Stimulated activated naive CD8-positive, alpha-beta T cell treated with anti-CD3 and anti-CD28 coated beads, Interleukin-15, amount 100 ng/mL, for 72 hours (primary cell): ENCODE measurements at places on chromosomes 1 and 21.
A peak's percentile ranks its signal among the peaks of the same experiment; 100 is the strongest.

DNA sequence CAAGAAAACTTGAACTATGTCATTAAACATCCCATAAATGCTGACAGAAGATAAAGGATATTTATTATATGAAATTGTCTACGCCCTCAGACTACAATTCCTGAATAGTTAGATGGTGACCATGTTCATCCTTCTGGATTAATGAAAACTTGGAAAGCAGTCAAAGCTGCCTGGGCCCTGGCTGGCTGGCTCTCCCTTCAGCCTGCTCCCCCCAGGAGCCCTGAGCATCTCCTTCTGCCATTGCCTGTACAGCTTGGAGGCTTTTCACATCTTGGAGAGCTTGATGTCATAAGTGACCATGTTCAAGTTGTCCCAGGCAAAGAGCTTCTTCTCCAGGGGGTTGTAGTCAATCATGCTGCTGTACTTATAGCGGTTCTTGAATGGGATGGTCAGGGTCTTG lies 13.6 kb downstream of the MYOCOS start:
- no peak for DNase-seq

- no peak for DNase-seq
Measured at GRCh38 chr1:1318131-1318652, 6.3 kb downstream of the INTS11 start.

DNA sequence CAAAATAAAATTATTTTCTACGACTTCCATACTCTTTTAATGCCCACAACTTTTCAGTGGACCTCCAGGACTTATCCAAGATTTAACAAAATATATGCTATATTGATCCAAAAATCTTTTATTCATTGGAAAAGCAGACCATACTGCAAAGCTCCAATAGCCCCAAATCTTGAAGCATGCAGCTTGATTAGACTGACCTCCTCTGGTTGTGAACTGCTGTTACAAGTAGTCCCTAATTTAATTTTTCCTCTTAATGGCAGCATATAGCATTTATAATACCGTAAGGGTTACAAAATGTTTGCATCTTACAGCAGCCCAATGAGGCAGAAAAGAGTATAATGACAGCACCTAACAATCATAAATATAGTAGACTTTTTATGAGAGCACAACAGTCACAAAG lies 49.8 kb downstream of the TPR start:
- DNase-seq = no peak

DNA sequence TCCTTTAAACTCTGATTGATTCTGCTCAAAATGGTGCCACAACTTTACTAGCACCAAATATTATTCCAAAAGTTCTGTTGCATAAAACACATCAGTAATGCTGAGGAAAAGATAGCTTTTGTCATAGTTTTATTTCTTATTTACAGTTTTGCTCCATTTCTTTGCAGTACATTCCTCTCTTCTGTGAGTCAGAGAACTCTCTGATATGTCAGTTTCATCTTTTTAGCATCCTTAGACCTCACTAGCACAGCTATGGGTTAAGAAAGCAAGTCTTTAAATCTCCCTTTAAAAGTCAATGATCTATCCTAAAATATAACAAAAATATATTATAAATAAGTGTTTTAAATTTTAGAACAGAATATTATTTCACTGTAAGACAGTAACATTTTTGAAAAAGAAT lies 356.6 kb upstream of the SNX7 start:
- no peak for DNase-seq

GRCh38 chr21:26099610-26100219 lies 70.9 kb downstream of the APP start:
- no peak for DNase-seq

- no peak for DNase-seq
Measured at GRCh38 chr1:37958690-37959089, 11.8 kb upstream of the INPP5B start.

- peak; percentile 84 for DNase-seq
Measured at GRCh38 chr1:32350785-32351398, 11.4 kb downstream of the FAM229A start.

GRCh38 chr1:111205714-111206050 lies 5.2 kb upstream of the DENND2D start:
- no peak for DNase-seq

GRCh38 chr21:36186506-36187399 lies 30.1 kb downstream of the DOP1B start:
- no peak for DNase-seq

DNA sequence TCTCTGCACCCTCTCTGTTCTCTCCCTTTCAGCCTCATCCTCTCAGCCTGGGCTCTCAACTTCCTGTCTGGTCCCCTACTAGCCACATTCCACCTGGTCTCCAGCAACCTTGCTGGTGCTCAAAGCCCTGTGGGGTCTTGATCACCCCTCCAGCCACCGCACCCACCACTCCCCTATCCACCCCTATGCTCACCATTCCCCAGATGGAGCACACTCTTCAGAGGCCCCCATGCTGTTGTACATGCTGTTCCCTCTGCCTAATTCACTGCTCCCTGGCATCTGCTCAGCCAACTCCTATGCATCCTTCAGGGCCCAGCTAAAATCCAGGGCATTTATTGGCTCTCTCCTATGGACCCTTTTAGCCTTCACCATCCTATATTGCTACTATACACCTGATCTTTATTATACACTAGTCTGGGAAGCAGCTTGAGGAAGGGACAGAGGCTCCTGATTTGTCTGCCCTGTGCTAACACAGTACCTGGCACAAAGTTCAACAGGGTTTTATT lies 81.0 kb downstream of the GLIS1 start:
- DNase-seq = no peak

GRCh38 chr1:100735244-100735643 lies 15.7 kb downstream of the VCAM1 start:
- DNase-seq = no peak

DNA sequence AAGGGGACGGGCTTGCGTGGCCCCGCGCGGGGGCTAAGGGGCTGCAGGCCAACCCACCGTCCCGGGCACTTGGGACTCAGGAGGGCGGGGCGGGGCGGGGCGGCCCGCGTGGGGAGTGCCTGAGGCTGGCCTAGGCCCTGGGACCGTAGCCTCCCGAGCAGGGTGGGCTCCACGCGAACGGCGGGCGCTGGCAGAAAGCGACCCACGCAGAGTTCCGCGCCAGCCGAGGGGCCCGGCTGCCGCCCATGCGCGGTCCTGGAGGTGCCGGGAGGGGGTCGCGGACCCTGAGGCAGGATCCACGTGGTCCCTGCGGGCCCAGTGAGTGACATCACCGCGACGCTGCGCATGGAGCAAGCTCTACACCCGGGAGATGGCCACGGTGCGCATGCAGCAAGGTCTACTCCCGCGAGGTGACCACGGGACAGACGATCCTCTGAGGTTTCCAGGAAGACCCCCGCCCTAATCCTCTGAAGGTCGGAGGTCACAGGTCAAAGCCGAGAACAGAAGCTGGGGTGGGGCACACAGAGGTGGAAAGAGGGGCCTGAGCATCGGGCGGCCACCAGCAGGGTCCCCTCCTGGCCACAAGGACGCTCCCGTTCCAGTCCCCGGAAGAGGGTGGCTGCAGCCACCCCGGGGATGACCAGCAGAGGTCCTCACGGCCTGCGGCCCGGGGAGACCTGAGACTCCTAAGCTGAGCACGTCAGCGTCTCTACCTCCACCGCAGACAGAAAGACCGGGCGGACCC lies 13.5 kb upstream of the SLC19A1 start:
- peak; percentile 55 for DNase-seq

- DNase-seq = no peak
Measured at GRCh38 chr1:42873670-42874069, 27.3 kb downstream of the ZNF691 start.

GRCh38 chr1:8706995-8707396 lies 110.4 kb downstream of the RERE start:
- DNase-seq = no peak

DNA sequence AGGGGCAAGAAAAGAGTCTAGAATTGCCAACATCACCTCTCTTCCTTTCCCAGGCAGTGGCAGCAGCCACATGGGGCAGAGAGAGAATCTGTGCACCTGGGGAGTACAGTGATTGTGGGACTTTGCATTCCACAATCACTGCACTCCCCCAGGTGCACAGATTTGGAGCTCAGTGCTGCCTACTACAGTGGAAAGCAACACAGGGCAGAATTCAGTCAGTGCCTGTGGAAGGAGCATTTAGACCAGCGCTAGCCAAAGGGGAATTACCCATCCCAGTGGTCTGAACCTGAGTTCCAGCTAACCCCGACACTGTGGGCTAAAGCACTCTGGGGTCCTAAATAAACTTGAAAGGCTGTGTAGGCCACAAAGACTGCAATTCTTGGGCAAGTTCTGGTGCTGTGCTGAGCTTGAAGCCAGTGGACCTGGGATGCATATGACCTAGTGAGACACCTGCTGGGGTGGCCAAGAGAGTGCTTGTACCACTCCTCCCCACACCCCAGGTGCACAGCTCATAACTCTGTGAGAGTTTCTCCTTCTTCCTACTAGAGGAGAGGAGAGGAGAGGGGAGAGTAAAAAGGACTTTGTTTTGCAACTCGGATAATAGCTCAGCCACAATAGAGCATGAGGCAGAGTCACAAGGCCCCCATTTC lies 50.3 kb downstream of the NUP210L start:
- no peak for DNase-seq

DNA sequence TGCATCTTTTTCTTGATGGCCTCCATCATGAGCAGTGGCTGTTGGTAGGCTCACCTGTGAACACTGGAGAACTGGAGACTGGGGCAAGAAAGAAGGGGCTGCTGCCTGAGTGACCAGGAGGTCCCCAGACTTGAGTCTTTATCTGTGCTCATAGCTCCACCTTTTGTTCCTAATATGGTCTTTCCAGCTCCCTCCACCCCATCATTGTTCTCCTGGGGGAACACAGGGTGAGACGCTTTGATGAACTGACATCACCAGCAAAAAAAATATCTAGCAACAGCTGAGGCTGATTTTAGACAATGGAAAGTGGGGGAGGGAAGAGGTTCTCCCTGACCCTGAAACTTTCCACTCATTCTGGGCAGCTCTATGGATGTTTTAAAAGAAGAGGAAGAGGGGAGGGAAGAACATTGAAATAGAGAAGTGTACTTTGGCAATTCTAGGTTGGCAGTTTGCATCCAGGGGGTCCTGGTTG lies at the start of gene TPM3:
TSS of gene TPM3 (minus strand) at position 111 of the 472 bp plus-strand sequence. CDS start at position 29, 82 bp downstream.
- no peak for DNase-seq

DNA sequence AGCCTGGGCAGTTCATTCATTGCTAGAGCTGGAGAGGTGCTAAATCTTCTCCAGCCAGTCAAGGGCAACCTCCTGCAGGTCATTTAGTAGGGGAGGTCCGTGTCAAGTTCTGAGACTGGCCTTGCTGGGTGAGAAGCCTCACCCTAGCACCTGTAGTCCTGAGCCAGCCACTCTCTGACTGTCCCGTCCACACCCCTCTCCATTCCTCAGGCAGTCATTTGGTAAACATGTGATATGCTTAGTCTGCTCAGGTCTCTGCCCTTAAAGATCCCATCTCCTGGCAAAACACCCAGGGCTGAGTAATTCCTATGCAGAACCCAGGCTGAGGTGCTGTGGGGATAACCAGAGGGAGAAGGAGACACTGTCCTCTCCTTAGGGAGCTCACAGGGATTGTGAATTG lies 13.7 kb upstream of the IGFN1 start:
- DNase-seq = no peak

- no peak for DNase-seq
Measured at GRCh38 chr1:222240536-222241181, 307.2 kb downstream of the HHIPL2 start.

GRCh38 chr1:234589854-234590620 lies 19.9 kb downstream of the IRF2BP2 start:
- DNase-seq = no peak

GRCh38 chr1:206907304-206907991 lies 10.2 kb downstream of the IL24 start:
- DNase-seq = no peak

DNA sequence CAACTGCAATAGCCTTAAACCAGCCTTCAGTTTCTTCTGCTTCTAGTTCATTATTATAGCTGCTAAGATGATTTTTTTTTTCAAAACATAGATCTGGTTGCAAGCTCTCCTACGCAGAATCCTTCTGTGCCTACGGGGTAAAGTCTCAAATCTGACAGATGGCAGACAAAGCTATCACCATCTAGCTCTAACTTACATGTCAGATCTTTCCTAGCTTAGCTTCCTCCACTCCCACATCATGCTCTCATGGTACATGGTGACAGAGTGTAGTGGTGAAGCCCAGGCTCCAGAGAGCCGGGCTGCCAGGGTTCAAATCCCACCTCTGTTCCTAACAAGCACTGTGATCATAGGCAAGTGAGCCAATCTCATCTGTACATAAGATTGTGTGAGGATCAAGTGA lies 24.2 kb upstream of the GUCA2B start:
- no peak for DNase-seq

DNA sequence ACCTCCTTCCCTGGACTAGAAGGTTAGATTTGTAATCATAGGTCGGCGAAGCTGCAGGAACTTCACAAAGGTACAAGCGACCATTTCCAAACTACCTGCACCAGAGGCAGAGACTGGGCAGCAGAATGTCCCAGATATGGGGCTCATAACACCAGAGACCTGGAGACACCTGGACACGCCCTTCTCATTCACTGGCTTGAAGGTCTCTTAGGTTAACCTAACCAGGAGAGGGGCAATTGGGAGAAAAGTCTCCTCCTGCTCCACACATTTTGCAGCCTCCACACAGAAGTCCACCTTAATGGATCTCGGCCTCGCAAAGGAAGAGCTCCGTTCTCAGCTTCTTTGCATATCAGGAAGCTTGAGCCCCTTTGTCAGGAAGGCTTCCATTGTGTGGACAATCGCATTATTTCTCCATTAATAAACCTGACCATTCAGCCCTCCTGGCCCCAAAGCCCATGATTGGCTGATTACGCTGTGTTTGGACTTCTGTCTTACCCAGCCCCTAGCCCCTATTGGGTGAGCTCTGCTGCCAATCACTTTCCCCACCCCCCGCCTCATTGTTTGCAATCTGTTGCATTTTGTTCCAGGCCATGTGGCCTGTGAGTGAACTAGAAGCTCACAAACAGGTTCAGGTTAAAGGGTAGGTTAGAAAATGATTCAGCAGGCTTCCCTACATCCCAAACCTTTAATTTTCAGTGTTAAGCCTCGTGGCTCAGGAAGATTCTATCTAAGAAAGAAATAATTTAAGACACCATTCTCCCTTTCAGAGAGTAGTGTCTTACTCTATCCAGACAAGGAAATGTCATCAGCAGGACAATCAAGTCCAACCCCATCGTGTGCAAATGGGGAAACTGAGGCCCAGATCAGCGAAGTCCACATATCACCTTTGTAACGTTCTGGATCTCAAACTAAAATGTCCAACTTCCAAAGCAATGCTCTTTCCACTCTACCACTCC lies 2.8 kb downstream of the MYCL start:
- DNase-seq = no peak
